ENCODE measurements at places on chromosomes 13 and 19. TPM values are rescaled to one million over a fixed set of nuclear protein-coding genes. Genes with fewer than 3 reads are reported as not detected.
A peak's percentile ranks its signal among the peaks of the same experiment; 100 is the strongest.

- DNase-seq: no peak
These were observed 66.6 kb upstream of the SOX21 start for GRCh38 chr13:94778986-94779385.

Gene PSG3
- total RNA-seq: not detected

GRCh38 chr19:39832341-39833083, 1.4 kb downstream of the DYRK1B start:
- no peak for DNase-seq

DNA sequence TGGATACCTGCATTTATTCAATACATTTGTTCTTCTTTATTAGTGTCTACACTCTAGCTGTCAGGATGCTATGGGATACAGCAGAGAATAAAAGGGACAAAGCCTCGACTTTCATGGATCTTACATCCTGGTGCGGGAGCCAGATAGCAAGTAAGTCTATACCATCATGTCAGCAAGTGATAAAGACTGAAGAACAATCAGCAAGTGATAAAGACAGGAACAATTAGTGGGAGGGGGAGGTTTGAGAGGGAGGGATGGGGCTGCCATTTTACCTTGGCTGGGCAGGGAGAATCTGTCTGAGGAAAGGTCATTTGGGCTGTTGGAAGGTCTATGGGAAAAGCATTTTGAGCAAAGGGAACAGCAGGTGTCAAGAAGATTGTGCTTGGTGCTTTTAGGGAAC, 2.6 kb upstream of the UBE2S start:
- no peak for DNase-seq

Gene BST2
- 444 TPM for total RNA-seq

GRCh38 chr19:47110521-47111005, 3.0 kb downstream of the ZC3H4 start:
- no peak for DNase-seq

DNA sequence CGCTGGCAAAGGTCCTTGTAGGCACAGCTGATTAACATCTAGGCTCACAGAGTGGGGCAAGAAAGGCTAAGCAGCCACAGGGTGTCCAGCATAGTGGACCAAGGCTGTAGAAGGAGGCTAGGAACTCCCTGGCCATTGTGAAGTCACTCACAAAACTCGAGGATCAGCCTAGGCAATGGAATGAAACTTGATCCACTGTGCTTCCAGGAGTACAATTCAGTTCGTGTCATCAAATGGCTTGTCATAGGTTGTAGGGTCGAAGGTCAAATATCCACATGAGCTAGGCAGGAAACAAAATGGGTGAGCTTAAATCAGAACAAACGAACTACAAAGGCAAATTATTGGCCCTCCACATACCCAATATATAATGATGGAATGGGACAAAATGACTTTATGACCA, 4.4 kb upstream of the FAM187B start:
- no peak for DNase-seq

Gene C19orf85
- not detected for total RNA-seq

GRCh38 chr19:7415163-7415856, 66.6 kb downstream of the ARHGEF18 start:
- DNase-seq: peak; percentile 56

- DNase-seq: no peak
These were observed 2082.0 kb upstream of the PCDH20 start for GRCh38 chr13:63497601-63498000.

GRCh38 chr13:93372856-93373255, 146.2 kb downstream of the GPC6 start:
- DNase-seq: no peak

GRCh38 chr19:51128227-51128626, 3.5 kb downstream of the SIGLEC9 start:
- no peak for DNase-seq

All from ovary (tissue), 10 donors.